RKO (cell line): ENCODE measurements at places on chromosomes 2 and 18.

- no peak for DNase-seq
Observed at GRCh38 chr2:201777043-201777442, 3.7 kb downstream of the ALS2 start.

DNA sequence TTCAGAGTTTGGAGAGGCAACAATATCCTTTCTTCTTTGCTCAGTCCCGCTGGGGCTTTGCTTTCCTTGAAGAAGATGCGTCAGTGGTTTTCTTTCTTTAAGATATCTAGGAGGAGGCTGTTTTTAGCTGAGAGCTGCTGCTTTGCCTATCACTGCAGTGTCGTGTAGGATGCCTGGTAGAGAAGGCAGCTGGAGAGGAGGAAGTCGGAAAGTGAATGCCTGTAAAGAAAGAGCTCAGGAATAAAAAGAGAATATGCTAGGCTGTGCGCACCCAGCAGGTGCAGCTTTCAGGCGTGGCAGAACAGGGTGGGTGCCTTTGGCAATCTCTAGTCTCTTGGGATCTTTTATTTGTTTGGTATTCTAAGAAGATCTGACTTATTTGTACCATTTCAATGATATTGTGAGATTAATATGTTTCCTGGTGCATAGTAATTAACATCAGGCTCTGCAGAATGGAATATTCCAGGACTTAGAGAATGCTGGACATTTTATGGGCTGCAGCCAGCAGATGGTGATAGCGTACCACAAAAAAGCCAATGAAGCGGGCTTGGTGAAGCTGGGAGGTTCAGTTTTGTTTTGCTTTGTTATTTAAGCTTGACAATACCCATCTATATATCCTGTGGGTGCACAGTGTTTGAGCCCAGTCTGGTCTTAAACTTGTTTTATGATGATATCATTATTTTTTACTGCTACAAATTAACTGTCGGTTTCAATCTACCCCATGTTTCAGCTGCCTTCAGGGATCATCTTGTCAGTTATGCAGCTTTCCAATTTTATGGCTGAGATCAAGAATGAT, 34.9 kb downstream of the CAVIN2 start:
- DNase-seq, result peak; percentile 63

GRCh38 chr2:130391872-130392670, 36.2 kb downstream of the PTPN18 start:
- peak; percentile 54 for DNase-seq

- DNase-seq, result peak; percentile 75
Observed at GRCh38 chr2:64594226-64594989, 59.3 kb downstream of the SERTAD2 start.

DNA sequence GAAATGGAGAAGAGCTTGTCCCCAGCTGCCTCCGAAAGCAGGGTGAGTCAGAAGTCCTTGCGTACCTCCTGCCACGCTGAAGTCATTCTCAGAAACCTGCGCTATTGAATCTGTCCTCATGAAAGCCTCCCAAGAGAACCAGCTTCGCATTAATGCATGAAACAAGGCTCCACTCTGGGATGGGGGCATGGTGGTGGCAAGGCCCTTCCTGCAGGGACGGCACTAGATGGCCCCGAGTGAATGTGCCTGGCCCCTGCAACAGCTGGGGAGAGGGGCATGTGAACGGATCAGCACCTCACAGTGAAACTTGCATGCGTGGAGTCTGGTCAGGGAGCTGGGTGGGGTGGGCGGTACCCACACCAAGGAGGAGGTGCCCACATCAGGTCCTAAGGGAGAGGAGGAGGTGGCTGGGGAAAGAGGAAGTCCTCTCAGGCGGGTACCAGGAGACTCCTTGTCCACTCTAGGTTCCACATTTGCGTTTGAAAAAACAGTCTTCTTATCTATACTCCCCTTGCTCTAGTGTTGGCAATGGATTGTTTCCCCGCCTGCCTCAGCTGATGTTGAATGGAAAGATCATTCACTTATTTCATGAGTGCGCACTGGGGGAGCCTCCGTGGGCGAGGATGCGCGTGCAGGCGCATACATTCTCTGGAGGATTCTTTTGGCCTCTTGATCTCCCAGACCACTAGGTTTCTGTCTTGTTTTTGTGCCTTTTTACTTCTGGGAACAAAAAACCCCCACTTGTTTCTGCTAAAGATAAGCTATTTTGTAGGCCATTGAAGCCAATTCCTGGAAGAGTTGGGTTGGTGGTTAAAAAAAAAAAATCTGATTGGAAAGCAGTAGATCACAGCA, 104.7 kb downstream of the KLHL29 start:
- DNase-seq, result no peak

GRCh38 chr2:20677301-20678085, 10.5 kb downstream of the GDF7 start:
- DNase-seq, result peak; percentile 14
